Gastrocnemius medialis (tissue), 4 donors: ENCODE measurements at places on chromosomes 7 and 10. TPM values are rescaled to one million over a fixed set of nuclear protein-coding genes. Genes with fewer than 3 reads are reported as not detected.

- H3K4me3 ChIP-seq: no peak overlapping the region
- no peaks in the 10 kb centered on the region for H3K36me3 ChIP-seq
- no peak for DNase-seq
- no peaks in the 10 kb centered on the region for H3K27me3 ChIP-seq
- H3K27ac ChIP-seq: no peak overlapping the region
These were observed 1.1 kb upstream of the AKR1B1 start for GRCh38 chr7:134459981-134460380.

DNA sequence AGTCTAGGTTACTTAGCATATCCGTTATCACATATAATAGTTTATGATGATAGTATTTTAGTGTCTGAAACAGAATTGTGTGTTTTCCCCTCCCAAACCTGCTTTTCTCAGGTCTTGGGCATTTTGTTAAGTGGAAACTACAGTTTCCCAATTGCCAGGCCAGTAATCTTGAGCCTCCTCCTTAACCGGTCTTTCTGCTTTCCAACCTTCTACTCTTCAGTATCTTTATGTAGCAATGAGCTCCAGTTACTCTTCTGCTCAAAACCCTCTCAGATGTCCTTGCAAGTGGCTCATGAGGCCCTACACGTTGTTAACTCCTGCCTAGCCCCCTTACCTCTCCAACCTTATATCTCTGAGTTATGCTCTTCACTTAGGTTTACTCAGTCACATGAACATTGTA lies 22.0 kb downstream of the WAC start:
- H3K27me3 ChIP-seq: no peaks in the 10 kb centered on the region
- H3K4me3 ChIP-seq: no peak overlapping the region
- no peaks in the 10 kb centered on the region for H3K36me3 ChIP-seq
- no peak overlapping the region for H3K27ac ChIP-seq

Gene CCDC172
- not detected for total RNA-seq

GRCh38 chr7:7675686-7676085 lies 35.1 kb downstream of the UMAD1 start:
- DNase-seq: no peak
- H3K27me3 ChIP-seq: no peaks in the 10 kb centered on the region
- H3K4me1 ChIP-seq: peaks cover under 1% of the 10 kb centered on the region

Gene ALOX5
- 4.0 TPM for total RNA-seq

GRCh38 chr7:49850921-49851613 lies 77.6 kb downstream of the VWC2 start:
- DNase-seq: no peak
- H3K36me3 ChIP-seq: no peaks in the 10 kb centered on the region
- H3K27ac ChIP-seq: no peak overlapping the region
- H3K4me3 ChIP-seq: no peak overlapping the region
- no peaks in the 10 kb centered on the region for H3K27me3 ChIP-seq

- H3K27ac ChIP-seq: no peak overlapping the region
- no peak overlapping the region for H3K4me3 ChIP-seq
- H3K4me1 ChIP-seq: no peaks in the 10 kb centered on the region
- DNase-seq: no peak
- H3K36me3 ChIP-seq: no peaks in the 10 kb centered on the region
- H3K27me3 ChIP-seq: no peaks in the 10 kb centered on the region
These were observed 5.2 kb downstream of the LGI1 start for GRCh38 chr10:93762979-93763391.

GRCh38 chr7:22183522-22184280 lies 173.3 kb downstream of the RAPGEF5 start:
- H3K4me1 ChIP-seq: no peaks in the 10 kb centered on the region
- no peaks in the 10 kb centered on the region for H3K27me3 ChIP-seq
- H3K4me3 ChIP-seq: no peak overlapping the region
- no peak for DNase-seq
- no peaks in the 10 kb centered on the region for H3K36me3 ChIP-seq

- DNase-seq: no peak
- no peaks in the 10 kb centered on the region for H3K36me3 ChIP-seq
- H3K4me3 ChIP-seq: no peak overlapping the region
- H3K27ac ChIP-seq: no peak overlapping the region
- no peaks in the 10 kb centered on the region for H3K4me1 ChIP-seq
- H3K27me3 ChIP-seq: no peaks in the 10 kb centered on the region
These were observed 163.3 kb downstream of the RPS24 start for GRCh38 chr10:78196964-78197363.

- no peaks in the 10 kb centered on the region for H3K36me3 ChIP-seq
- no peak overlapping the region for H3K4me3 ChIP-seq
- H3K4me1 ChIP-seq: peaks cover 3% of the 10 kb centered on the region
- H3K27ac ChIP-seq: no peak overlapping the region
- no peak for DNase-seq
- H3K27me3 ChIP-seq: no peaks in the 10 kb centered on the region
These were observed 50.3 kb downstream of the JAZF1 start for GRCh38 chr7:28130277-28130676.

DNA sequence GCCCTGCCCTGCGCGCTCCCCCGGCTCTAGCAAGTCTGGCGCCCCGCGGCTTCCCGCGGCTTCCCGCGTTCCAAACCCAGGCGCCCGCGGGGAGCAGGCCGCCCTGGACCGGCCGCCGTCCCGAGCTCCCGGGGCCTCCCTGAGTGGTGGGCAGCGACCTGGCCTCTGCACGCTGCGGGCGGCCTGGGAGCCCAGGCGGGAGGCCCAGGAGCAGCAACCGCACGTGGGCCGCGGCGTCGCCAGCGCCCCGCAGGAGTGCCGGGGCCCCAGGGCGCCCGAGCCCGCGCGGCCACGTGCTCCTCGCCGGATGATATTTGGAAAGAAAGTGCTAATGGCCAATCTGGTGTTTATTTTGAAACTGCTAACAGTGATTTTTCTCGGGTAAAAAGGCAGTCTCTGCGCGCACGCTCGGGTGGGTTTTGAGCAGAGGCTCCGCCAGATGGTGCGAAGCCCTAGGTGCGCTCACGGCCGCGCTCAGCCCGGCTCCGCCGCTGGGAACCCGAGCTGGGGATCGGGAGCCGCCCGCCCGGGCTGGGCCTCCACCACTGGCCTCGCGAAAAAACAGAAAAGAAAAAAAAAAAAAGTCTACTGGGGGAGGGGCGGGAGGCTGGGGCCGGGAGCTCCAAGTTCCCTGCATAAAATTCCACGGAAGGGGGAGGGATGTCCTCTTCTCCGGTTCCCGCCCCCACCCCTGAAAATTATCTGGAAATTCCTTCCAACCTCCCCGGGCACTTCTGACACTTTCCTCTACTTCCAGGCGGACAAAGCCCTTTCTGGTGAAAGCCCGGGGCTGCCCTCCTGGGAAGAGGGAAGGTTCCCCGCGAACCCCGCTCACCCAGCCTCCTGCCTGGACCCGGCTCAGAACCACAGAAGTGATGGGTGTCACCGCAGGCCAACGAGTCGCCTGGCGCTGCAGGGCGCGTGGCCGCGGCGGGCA lies 4.3 kb downstream of the EBF3 start:
- no peaks in the 10 kb centered on the region for H3K36me3 ChIP-seq
- peak overlapping the region; percentile 77 for H3K27ac ChIP-seq
- peaks cover 64% of the 10 kb centered on the region for H3K27me3 ChIP-seq
- no peaks in the 10 kb centered on the region for H3K4me1 ChIP-seq
- peak overlapping the region; percentile 53 for H3K4me3 ChIP-seq
- DNase-seq: no peak

GRCh38 chr7:148391591-148391990 lies 199.0 kb upstream of the C7orf33 start:
- no peak overlapping the region for H3K27ac ChIP-seq
- H3K36me3 ChIP-seq: no peaks in the 10 kb centered on the region
- H3K27me3 ChIP-seq: no peaks in the 10 kb centered on the region
- no peaks in the 10 kb centered on the region for H3K4me1 ChIP-seq
- no peak for DNase-seq

GRCh38 chr10:69803809-69804208 lies 2.1 kb downstream of the COL13A1 start:
- H3K36me3 ChIP-seq: no peaks in the 10 kb centered on the region
- DNase-seq: no peak
- H3K27me3 ChIP-seq: no peaks in the 10 kb centered on the region
- H3K4me1 ChIP-seq: peaks cover 12% of the 10 kb centered on the region
- H3K4me3 ChIP-seq: no peak overlapping the region

DNA sequence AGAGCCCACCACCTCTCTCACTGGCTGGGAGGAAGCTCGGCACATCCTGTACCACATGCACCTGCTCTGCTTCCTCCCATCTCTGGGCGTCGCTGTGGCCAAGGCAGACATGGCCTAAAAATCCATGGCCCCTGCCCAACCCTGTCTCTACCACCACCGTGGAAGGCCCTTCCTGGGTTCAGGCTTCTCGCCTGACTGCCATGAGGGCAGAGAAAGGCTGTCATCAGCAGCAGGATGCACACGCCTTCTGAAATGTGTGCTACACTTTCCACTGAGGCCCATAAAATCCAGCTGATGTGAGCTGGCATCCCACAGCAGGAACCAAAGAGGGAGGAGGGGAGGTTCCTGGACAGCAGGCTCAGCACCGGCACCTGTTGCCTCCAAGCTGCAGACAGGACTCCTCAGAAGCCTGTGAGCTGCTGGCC lies 93.4 kb downstream of the PTPRN2 start:
- H3K27me3 ChIP-seq: no peaks in the 10 kb centered on the region
- H3K27ac ChIP-seq: no peak overlapping the region
- no peak overlapping the region for H3K4me3 ChIP-seq
- H3K36me3 ChIP-seq: no peaks in the 10 kb centered on the region

DNA sequence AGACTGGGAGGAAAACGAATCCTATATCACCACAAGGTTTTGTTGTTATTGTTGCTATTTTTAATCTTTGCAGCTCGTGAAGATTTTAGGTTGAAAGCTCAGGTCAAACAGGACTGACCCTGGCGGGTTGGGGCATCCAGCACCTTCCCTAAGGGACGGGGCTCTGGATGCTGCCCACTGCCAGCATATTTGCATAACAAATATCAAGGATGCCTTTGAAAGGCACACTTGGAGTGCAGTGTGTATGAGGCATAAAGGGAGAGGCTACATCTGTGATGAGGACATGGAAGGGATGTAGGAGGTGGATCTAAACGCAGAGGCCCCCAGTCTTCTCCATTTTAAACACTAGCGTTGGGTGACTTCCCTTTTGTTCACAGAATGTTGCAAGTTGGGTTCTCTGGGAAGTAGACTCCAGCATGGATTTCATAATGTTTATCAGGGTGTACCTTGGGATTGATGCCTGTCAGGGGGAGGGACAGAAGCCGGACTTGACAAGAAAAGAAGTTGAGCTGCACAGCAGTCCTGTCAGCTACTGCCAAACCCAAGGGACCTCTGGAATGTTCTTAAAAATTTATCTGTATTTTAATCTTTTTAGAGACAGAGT lies 181.1 kb upstream of the IMMP2L start:
- H3K27ac ChIP-seq: no peak overlapping the region
- DNase-seq: no peak
- H3K4me3 ChIP-seq: no peak overlapping the region
- no peaks in the 10 kb centered on the region for H3K27me3 ChIP-seq
- no peaks in the 10 kb centered on the region for H3K36me3 ChIP-seq
- H3K4me1 ChIP-seq: no peaks in the 10 kb centered on the region

Gene CDH23
- 1.8 TPM for total RNA-seq

GRCh38 chr10:26628395-26628794 lies 69.1 kb upstream of the PDSS1 start:
- no peak for DNase-seq
- no peak overlapping the region for H3K4me3 ChIP-seq
- no peaks in the 10 kb centered on the region for H3K36me3 ChIP-seq
- no peak overlapping the region for H3K27ac ChIP-seq
- no peaks in the 10 kb centered on the region for H3K27me3 ChIP-seq
- no peaks in the 10 kb centered on the region for H3K4me1 ChIP-seq

DNA sequence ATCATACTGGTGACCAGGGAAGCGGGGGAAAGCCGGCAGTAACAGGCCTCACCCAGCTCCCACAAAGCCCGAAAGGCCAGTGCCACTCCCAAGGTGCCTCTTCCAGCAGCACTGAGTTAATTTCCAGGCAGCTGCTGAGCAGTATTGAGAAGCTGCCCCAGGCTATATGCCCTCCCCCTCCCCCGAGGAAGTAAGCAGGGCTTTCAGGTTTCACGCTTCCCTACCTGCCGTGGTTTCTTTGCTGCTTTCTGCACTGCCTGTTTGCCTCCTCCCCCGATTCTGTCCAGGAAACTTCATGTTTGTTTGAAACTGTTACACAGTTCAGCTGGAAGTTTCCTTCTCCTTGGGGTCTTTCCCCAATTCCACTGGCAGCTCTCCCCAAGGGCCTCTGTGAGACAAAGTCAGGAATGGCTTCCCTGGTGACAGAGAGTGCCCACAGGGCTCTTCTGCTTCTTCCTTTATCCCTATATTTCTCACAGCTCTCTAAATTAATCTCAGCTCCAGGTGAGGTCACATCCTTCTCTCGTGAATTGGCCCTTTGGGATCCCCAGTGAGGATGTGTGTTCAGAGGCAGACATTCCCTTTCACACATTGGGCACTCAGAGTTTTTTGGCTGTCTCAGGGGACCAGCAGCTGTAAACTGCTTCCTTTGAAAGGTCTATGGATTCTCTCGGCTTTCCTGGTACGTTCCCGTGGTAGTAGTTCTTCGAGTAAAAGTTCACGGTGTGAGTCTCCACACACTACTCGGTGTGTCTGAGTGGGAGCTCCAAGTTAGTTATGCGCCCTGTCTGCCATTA lies 19.4 kb downstream of the C1GALT1 start:
- peaks cover 3% of the 10 kb centered on the region for H3K4me1 ChIP-seq
- no peaks in the 10 kb centered on the region for H3K36me3 ChIP-seq
- no peak overlapping the region for H3K27ac ChIP-seq
- no peak overlapping the region for H3K4me3 ChIP-seq
- DNase-seq: no peak

Gene AKR1C8
- total RNA-seq: not detected

DNA sequence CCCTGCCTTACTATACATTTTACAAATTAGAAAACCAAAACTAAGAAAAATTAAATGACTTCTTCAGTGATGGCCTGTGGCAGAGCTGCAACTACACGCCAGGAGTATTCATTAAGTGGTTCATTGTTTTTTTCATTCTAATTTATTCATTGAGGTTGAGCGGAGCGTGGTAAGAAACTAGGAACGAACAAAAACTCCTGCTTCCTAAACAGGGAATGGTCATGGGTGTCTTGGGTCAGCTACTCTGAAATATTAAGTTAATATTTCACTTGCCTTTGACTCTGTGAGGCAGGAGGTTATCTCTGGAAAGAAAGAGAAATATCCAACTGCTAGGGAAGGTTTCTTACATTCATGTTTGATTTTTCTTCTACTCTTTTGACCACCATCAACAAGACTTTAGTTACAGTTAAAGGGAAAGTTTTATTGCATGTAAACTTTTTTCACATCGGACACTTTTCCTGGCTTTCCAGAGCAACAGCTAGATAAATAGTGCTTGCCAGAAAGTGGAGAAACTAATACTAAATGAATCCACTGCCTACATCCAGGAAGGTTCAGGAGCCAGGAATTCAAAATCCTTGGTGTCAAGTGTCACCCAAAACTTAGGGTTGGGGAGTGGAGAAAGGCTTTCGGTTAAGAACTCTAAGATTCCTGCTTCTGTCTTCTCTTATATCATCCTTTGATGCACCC lies 896 bp upstream of the GNG11 start:
- no peaks in the 10 kb centered on the region for H3K36me3 ChIP-seq
- peaks cover 12% of the 10 kb centered on the region for H3K4me1 ChIP-seq
- peak overlapping the region; percentile 65 for H3K4me3 ChIP-seq
- peak overlapping the region; percentile 84 for H3K27ac ChIP-seq
- H3K27me3 ChIP-seq: peaks cover 3% of the 10 kb centered on the region

GRCh38 chr10:51112013-51112412 lies 37.7 kb downstream of the PRKG1 start:
- H3K27me3 ChIP-seq: no peaks in the 10 kb centered on the region
- no peaks in the 10 kb centered on the region for H3K36me3 ChIP-seq
- peaks cover 23% of the 10 kb centered on the region for H3K4me1 ChIP-seq
- no peak for DNase-seq

GRCh38 chr10:108850138-108850854 lies 1073.0 kb downstream of the XPNPEP1 start:
- no peak for DNase-seq
- H3K27ac ChIP-seq: no peak overlapping the region
- H3K27me3 ChIP-seq: no peaks in the 10 kb centered on the region
- H3K4me1 ChIP-seq: no peaks in the 10 kb centered on the region
- no peaks in the 10 kb centered on the region for H3K36me3 ChIP-seq

Gene IFIT1
- 8.9 TPM for total RNA-seq
